ENCODE measurements at places on chromosomes 11 and 22.
A peak's percentile ranks its signal among the peaks of the same experiment; 100 is the strongest.

GRCh38 chr11:10413268-10413667 is 41.8 kb upstream of the AMPD3 start:
- DNase-seq, result no peak

DNA sequence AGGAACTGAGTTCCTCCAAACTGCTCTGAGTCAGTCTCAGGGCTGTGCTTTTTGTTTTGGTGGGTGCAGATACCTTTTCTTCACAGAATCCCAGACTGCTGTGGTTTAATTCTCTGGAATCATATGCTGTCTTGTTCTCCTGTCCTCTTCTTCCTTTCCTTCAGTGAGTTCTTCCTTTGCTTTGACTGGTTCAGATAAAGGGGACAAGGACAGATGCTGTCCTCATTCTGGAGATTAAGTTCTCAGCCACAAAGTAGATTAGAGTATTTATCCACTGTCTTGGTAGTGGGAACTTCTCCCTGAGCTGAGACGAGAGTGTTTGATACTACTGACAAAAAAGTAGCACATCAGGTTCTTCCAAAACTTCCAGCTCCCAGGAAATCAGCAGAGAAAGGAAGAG is 13.3 kb downstream of the ZDHHC5 start:
- DNase-seq, result no peak

GRCh38 chr22:23501708-23502107 is 78.4 kb downstream of the IGLL1 start:
- DNase-seq, result no peak

GRCh38 chr11:62472063-62472884 is 53.4 kb downstream of the SCGB1A1 start:
- no peak for DNase-seq

GRCh38 chr22:22721681-22722354 is 77.4 kb downstream of the GGTLC2 start:
- no peak for DNase-seq

GRCh38 chr11:124200671-124201070 is 17.5 kb downstream of the OR10D3 start:
- DNase-seq, result no peak

GRCh38 chr11:44813401-44813800 is 86.6 kb downstream of the TSPAN18 start:
- no peak for DNase-seq

- no peak for DNase-seq
These were observed 12.7 kb upstream of the ISX start for GRCh38 chr22:35053060-35053835.

- DNase-seq, result no peak
These were observed 108.8 kb downstream of the PPP6R3 start for GRCh38 chr11:68569357-68569756.

DNA sequence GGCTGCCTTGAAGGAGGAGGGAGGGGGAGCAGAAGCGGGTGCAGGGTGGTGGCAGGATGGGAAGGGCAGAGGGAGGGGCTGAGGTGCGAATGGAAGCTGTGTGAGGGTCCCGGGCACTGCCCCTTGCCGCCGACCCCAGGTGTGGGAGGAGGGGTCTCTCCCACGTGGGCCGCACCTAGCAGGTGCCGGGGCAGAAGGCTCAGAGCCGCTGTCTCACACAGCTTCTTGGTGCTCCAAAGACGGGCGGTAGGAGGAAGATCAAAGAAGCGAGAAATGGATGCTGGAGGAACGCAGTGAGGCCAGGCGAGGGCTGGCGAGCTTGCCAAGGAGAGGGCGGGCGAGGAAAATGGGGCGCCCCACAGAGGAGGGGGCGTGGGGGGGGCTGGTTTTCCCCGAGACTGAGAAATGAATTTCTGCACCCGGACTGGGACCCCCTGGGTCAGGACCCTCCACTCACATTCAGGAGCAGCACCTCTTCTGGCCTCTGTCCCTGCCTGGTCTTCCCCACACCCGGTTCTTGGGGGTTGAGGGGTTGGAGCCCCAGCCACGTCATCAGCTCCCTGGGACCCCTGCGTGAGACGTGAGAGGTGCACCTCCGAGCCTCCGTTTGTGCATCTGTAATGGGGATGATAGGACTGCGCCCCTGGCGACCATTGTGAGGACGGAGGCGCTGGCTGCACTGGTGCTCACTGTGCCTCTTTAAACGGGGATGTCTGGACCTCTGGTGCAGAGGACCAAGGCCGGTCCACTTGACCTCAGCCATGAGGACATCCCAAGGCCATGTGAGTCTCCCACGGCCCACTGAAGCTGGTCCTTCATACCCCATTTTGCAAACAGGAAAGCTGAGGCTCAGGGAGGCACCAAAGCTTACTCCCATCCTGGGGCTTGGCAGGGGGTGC is 16.8 kb downstream of the LSP1 start:
- DNase-seq, result peak; percentile 66

DNA sequence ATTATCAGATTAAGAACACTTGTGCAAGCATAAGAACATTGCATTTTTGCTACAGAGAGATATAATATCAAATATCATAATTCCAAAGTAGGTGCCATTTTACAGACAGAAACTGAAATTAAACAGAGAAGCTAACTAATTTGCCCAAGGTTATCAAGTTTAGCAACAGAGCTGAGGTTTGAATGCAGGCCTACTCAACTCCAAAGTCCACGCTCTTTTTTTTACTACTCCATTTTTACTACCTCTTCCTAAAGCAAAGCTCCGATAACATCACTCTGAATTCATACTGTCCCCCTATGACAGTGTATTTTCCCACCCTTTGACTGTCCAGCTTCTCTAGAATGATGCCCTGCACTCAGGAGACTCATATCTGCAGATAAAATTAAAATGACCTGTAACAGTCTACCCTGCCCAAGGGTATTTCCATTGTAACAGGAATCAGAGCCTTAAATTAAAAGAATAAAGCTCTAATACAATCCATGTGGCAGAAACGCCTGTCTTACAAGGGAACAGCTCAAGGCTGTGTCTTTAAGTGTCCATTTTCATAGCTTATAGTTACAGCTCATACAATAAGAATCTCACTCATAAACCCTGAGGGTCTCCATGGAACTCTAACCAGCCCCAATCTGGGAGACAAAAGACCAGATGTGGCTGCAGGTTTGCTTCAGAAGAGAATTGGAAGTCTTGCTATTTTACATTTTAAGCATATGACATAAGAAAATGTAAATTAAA is 36.8 kb downstream of the ALG9 start:
- DNase-seq, result no peak

DNA sequence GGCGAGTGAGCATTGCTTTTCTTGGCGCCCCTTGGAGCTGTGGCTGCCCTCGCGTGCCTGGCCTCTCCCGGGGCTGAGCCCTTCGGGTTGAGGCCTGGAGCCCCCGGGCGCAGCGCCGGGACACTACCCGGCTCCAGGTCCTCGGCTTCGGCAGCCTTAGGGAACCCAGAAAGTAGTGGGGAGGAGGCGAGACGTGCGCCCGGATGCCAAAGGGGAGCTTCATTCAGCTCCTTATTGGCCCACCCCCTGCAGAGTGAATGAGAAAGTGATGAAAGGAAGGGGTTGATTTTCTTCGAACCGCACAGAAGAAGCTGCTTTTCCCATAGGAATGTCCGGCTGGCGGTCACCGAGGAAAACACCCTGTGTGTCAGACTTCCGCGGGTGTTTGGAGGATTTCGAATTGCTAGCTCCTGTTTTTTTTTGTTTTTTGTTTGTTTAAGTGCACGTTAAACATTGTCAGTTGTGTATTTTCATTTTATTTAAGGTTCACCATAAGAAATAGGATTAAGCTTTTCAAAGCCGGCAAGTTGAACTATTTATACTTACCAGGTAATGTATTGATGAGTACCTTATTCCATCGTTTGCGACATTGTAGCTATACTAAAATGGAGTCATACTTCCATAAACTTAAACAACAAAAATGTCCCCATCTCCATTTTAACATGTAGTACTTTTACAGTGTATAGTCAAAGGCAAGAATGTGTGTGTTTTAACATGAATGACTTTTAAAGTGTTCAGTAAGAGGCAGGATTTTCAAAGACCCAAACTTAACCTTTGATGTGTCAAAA is 841 bp upstream of the EIF4G2 start:
- DNase-seq, result peak; percentile 31

DNA sequence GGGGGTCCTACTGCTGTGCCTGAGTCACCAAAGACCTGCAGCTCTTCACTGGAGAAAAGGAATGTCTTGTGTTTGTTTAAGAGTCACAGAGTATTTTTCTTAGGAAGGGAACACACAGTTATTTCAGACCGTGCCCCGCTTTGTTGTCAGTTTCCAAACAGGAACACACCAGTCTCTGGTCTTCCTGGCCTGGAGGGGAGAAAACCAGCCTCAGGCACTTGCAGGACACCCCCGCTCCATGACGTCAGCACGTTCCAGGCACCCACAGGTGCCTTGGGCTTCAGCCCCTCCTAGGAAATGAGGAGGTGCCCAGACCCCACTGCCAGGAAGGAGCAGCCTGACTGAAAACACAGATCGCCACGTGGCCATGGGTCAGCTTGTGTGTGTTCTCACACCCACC is 5.4 kb downstream of the DEAF1 start:
- DNase-seq, result no peak

- no peak for DNase-seq
These were observed 80.7 kb downstream of the MN1 start for GRCh38 chr22:27720860-27721259.

- DNase-seq, result no peak
These were observed 90.7 kb downstream of the FAM76B start for GRCh38 chr11:95698676-95699557.

- no peak for DNase-seq
These were observed 20.5 kb downstream of the POLD3 start for GRCh38 chr11:74612877-74613276.

Measured in HuH-7 (cell line).